ENCODE measurements at places on chromosomes 2 and 18. TPM values are rescaled to one million over a fixed set of nuclear protein-coding genes. Genes with fewer than 3 reads are reported as not detected.

The MFSD6 gene
- total RNA-seq, result 22.2 TPM

The ITPRIPL1 gene
- not detected for total RNA-seq

The CYP26B1 gene
- total RNA-seq, result 16.8 TPM

The BOLL gene
- total RNA-seq, result not detected

The SCN3A gene
- total RNA-seq, result 0.04 TPM
